ENCODE measurements at places on chromosomes 2 and 18.
A peak's percentile ranks its signal among the peaks of the same experiment; 100 is the strongest.

- DNase-seq: no peak
Observed at GRCh38 chr2:131590366-131590765, 62.7 kb downstream of the CCDC74A start.

DNA sequence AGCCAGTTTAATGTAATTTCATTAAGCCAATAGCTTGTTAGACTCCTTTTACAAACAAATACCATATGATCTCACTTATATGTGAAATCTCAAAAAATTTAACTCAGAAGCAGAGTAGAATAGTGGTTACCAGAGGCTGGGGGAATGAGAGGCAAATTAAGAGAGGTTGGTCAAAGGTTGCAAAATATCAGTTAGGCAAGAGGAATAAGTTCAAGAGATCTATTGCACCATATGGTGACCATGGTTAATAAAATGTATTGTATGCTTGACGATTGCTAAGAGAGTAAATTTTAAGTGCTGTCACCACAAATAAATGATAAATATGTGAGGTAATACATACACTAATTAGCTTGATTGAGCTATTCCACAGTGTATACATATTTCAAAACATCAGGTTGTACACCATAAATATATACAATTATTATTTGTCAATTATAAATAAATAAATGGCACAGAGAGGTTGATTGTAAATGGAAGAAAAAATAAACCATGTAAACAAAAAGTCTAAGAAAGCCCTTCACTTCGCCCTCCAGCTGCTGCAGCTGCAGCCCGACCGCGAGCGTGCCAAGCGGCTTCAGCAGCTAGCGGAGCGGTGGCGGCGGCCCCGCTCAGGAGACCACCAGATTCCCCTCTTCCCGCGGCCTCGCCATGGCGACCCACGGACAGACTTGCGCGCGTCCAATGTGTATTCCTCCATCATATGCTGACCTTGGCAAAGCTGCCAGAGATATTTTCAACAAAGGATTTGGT lies 23.0 kb upstream of the ACTR2 start:
- DNase-seq: no peak

GRCh38 chr2:155332016-155332415 lies 633.5 kb downstream of the KCNJ3 start:
- no peak for DNase-seq

DNA sequence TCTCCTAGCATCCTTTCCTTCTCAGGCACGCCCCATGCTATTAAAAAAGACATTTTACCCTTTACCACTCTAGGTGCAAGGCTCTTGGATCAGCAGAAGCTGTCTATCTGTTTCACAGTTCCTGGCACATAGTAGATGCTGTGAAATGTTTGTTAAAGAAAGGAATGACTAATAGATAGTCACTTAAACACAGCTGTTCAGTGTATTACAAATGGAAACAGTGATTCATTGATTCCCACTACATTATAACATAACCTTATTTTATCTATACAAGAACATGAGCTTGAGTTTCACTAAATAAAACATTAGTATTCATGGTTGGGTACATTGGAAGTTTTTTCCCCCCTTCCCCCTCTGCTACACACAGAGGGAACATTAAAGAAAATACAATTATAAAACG lies 142.1 kb downstream of the ASXL3 start:
- no peak for DNase-seq

GRCh38 chr2:133362061-133362476 lies 206.2 kb downstream of the NCKAP5 start:
- no peak for DNase-seq

GRCh38 chr2:113061896-113062770 lies 3.1 kb downstream of the IL36RN start:
- no peak for DNase-seq

GRCh38 chr2:176856683-176857082 lies 355.9 kb upstream of the HNRNPA3 start:
- DNase-seq: no peak

DNA sequence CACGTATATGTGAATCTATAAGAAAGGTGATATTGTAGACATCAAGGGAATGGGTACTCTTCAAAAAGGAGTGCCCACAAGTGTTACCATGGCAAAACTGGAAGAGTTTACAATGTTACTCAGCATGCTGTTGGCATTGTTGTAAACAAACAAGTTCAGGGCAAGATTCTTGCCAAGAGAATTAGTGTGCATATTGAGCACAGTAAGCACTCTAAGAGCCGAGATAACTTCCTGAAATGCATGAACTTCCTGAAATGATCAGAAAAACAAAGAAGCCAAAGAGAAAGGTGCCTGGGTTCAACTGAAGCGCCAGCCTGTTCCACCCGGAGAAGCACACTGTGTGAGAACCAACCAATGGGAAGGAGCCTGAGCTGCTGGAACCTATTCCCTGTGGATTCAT lies 101.0 kb downstream of the HS6ST1 start:
- no peak for DNase-seq

DNA sequence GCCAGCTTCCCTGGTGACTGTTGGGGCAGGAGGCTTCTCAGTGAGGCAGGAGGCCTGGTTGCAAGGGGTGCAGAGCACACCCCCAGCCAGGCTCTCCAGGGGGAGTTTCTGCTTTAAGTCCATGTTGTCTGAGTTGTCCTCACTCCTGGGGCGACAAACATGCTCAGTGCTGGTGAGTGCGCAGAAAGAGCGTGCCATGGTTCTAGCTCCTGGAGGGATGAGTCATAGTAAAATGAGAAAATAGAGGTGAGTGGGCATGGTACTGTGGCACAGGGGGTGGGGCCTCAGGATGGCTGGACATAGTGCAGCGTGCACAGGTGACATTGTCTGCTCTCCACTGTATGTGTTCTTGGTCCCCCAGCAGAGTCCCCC lies 457.2 kb upstream of the HS6ST1 start:
- no peak for DNase-seq

GRCh38 chr2:140502951-140503630 lies 1627.7 kb downstream of the LRP1B start:
- DNase-seq: no peak

- DNase-seq: no peak
Observed at GRCh38 chr2:206328974-206329373, 54.5 kb downstream of the ZDBF2 start.

DNA sequence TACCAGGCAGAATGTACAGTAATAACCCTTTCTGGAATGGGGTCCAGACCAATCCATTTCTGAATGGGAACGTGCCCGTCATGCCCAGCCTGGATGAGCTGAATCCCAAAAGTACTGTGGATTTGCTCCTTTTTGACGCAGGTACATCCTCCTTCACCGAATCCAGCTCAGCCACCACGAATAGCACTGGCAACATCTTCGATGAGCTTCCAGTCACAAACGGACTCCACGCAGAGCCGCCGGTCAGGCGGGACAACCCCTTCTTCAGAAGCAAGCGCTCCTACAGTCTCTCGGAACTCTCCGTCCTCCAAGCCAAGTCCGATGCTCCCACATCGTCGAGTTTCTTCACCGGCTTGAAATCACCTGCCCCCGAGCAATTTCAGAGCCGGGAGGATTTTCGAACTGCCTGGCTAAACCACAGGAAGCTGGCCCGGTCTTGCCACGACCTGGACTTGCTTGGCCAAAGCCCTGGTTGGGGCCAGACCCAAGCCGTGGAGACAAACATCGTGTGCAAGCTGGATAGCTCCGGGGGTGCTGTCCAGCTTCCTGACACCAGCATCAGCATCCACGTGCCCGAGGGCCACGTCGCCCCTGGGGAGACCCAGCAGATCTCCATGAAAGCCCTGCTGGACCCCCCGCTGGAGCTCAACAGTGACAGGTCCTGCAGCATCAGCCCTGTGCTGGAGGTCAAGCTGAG lies 89.6 kb downstream of the SH3BP4 start:
- DNase-seq: no peak

DNA sequence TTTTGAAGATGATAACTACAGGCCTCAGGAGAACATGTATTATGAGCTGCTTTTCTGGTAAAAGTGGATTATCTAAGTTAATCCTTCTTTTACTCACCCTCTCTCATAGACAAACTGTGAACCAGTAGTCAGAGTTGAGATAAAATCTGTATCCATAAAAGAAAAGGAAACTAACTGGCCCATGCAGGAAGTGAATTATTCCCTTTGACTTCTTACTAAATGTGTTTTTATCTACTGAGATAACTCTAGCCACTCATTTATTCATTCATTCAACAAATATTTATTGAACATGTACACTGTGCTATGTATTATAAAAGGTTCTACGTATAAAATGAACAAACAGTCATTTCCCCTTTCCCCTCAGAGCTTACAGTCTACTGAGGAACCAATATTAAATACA lies 10.0 kb downstream of the WDR35 start:
- no peak for DNase-seq

DNA sequence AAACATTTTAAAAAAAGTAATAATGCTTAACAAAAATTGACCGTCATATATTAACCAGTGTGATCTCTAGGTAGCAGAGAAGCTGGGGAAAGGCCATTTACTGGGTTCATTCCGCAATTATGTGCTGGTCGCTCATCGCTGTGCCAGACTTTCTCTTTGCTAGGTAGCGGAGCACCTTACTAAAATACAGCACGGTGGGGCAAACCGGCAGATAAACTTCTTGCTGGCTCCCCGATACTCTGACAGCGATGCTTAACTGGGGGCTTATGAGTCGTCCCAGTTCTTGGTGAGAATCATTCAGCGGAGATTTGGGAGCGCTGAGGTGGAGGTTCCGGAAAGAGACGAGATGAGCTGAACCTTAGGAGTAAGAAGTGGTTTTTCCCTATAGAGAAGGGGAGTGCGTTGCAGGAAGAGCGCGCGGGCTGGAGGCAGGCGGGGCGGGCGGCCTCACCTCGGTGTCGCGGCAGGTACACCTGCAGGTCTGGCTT lies 605 bp downstream of the C2orf68 start:
- DNase-seq: no peak

GRCh38 chr2:176105078-176105729 lies 1.9 kb upstream of the HOXD11 start:
- no peak for DNase-seq

DNA sequence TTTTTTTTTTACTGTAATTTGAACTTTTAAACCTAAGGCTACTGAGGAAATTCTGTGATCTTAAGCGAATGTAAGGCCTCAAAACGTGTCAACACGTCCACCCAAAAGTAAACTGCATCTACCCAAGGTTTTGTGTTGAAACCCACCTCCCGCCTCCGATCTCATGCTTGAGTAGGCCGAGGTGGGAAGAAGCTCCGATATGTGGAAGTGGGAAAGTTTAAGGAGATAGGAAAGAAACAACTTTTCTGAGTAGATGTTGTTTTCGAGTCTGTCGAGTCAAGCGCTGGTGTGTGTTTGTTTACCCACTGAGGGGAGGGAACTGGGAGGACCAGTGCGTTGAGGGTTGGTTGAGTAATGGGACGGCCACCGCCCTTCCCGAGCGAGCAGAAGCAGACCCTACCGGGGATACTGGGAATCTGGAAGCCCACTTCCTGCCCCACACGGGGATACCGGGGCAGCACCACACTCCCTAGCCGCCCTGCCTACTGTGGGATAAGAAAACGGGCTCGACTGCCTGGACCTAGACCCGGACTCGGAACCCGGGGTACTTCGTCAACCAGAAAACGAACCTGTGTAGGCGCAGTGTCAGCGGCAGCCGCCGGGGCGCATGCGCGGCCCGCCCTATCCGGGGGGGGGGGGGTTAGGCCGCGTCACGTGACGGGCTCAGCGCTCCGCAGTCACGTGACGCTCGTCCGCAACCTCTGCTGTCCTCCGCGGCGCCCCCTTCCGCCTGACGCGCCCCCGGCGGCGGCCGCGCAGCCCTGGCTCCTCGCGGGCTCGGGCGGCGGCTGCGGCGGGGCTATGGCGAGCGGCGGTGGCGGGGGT lies at the start of gene RETREG2:
TSS of gene RETREG2 (plus strand) at position 724 of the 825 bp plus-strand sequence. CDS start at position 802, 78 bp downstream.
- DNase-seq: peak; percentile 78

GRCh38 chr18:24791751-24792545 lies 331.5 kb downstream of the HRH4 start:
- DNase-seq: no peak

DNA sequence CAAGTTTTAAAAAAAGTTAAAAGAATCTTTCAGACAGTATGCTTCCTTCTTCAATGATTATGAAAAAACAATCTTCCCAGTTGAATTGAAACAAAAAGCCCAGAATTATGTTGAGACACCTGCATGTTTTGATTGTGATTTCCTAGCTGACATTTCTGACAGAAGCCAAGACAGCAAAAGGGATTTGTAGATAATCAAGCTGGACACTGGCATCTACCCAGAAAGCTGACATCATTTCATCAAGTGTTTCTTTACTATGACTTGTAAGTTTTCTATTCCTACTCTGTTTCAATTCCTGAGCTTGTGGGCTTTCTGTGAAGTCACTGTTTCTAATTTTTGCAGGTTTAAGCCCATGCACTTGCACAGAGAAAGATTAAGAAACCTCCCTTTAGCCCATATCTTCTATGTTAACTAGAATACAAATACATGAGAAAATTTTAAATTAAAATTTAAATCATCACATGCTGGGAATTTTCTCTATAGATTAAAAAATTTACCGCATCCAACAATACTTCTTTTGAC lies 82.9 kb upstream of the CCDC85A start:
- DNase-seq: no peak

GRCh38 chr2:118388771-118389170 lies 300.5 kb downstream of the INSIG2 start:
- no peak for DNase-seq

DNA sequence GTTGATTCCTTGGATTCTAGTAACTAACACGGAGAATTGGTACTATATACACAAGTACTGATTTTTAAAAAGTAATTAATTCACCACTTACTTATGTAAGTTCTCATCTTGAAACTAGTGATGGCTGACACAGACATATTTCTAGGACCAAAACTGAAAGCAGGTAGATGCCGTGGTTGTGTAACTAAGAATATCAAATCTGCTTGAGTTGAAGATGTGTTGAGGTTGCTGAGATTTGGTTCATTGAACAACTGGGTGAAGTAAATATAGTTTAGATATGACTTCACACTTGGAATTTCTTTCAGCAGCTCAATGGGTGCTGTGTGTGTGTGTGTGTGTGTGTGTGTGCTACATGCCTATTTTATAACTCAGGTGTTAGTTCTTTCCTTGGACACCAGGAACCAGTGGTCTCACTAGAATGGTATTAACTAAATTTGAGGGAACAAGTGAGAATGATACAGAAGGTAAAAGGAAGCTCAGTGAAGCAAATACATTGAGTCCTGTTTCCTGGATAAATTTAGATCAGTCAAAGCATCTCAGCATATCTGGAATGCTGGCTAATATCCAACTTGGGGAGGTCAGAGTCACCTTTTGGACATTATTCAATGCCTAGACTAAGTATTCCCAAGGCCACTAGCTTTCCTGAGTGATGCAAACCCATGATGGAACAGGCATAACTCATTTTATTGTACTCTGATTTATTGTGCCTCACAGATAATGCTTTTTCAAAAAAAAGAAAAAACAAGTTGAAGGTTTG lies 110.7 kb upstream of the ZEB2 start:
- DNase-seq: no peak

- DNase-seq: no peak
Observed at GRCh38 chr2:237453671-237454070, 33.4 kb upstream of the MLPH start.
